ENCODE measurements at places on chromosomes 2 and 18. TPM values are rescaled to one million over a fixed set of nuclear protein-coding genes. Genes with fewer than 3 reads are reported as not detected.

- DNase-seq, result peak; percentile 11
Measured at GRCh38 chr18:58344861-58345463, 283.9 kb downstream of the ALPK2 start.

DNA sequence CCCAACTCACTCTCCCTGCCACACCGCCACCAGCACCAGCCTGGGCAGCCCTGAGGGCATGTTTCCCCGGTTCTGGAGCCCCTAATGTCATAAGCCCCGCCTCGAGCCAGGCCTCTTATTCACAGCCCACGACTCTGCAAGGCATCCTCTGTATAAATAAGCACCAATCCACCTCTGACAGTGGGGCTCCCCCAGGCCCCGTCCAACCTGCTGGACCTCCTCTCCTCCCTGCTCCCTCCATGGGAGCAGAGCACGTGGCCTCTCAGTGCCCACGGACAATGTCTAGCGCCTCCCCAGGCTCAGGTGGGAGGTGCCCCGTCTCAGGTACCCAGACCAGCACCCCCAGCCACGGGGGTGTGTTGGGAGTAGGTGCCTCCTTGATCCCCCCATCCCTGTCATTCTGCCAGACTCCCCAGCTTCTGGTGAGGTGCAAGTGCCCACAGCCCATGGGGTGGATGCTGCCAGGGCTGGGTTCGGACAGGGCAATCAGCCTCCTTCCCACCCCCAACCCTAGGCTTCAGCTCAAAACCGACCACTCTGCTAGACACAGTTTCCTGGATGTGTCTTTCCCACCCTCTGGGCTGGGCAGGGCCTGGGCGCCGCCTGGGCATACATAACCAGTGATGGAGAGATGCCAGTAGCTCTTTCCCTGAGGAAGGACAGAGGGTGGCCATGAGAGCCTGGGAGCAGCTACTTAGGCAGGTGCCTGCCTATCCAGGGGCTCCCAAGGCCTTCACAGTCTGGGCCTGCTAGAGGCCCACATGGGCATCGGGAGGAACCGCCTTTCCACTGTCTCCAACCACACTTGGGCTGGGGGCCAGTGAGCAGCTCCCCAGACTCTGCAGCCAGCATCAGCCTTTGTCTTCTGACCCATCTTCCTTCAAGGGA is 1.6 kb upstream of the ADRA2B start:
- no peak for DNase-seq

- no peak for DNase-seq
Measured at GRCh38 chr18:49591271-49591670, 29.4 kb downstream of the LIPG start.

- peak; percentile 95 for DNase-seq
Measured at GRCh38 chr2:127498386-127498785, 27.9 kb downstream of the IWS1 start.

DNA sequence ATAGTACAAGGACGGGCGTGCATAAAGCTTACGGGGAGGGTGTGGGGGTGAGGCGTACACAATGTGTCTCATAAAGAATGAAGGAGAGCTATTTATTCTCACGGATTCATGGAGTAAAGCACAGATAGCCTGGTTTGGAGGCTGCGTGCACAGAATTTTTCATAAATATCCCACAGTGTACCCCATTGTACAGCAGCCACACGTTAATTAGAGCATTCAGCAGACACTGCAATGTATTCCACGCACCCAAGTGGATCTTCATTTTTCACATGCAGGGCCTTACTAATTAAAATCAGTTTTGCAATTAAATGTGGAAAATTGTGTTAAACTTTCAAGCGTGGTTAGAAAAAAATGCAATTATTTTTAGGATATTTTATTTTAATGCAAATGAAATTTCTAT is 227.7 kb upstream of the PXDN start:
- no peak for DNase-seq

- peak; percentile 94 for DNase-seq
Measured at GRCh38 chr2:43265421-43265820, 39.0 kb upstream of the ZFP36L2 start.

DNA sequence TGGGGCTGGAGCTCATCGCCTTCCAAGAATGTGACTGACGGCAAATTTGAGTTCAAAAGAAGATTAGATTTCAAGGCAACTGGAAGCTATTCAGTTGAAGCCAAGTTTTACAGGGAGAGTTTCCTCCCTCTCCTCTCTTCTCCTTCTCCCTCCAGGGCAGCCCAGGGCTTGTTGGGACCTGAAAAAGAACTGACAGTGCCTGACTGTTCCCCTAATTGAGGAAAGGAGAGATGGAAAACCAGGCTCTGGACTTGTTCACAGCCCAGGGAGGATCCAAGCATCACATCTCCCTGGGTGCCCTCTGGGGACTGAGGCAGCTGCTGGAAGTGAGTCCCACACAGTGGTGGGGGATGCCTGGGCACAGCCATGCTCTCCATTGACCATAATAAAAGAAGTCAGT is 88.1 kb downstream of the THNSL2 start:
- DNase-seq, result no peak

- DNase-seq, result no peak
Measured at GRCh38 chr18:56136105-56136504, 502.3 kb downstream of the TXNL1 start.

GRCh38 chr18:26342646-26343045 is 116.4 kb downstream of the TAF4B start:
- DNase-seq, result no peak

DNA sequence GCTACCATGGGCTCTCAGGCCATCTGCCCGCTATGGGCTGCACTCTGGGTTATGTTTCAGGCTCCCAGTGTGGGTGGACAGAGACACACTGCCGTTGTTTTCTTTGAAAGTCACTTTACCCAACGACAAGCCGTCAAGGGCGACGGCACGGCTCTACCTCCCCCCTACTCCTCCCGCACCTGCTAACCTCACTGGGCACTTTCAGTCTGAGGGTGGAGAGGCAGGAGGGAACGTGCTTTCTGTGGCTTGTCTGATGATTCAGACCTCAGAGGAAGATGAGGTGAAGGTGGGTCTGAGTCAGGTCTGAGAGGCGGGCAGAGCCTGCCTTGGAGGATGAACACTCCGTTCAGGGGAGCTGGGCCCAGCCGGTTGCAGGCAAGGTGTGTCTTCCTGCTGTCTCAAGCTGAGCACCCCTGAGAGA is 147.6 kb upstream of the HDAC4 start:
- DNase-seq, result no peak

GRCh38 chr2:12602661-12603060 is 114.1 kb upstream of the TRIB2 start:
- DNase-seq, result peak; percentile 38

- no peak for DNase-seq
Measured at GRCh38 chr2:7118606-7119131, 201.5 kb downstream of the RNF144A start.

DNA sequence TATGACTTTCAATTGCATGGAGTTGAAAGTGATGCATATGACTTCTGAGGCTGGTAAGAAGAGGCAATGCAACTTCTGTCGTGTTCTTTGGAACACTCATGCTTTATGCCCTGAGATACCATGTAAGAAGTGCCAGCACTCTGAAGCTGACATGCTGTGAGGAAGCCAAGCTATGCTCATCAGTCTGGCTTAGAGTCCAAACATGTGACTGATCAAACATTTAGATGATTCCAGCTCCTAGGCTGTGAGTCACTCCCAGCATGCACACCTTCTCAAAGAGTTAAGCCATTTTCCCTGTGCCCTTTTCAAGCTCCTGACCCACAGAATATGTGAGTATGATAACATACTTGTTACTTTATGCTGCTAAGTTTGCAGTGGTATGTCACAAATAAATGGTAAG is 15.8 kb upstream of the VRK2 start:
- DNase-seq, result no peak

GRCh38 chr2:23626701-23627230 is 241.8 kb downstream of the KLHL29 start:
- no peak for DNase-seq

- peak; percentile 81 for DNase-seq
Measured at GRCh38 chr2:130824492-130825061, 12.1 kb upstream of the ARHGEF4 start.

- no peak for DNase-seq
Measured at GRCh38 chr2:20627712-20628380, 23.1 kb downstream of the HS1BP3 start.

- peak; percentile 82 for DNase-seq
Measured at GRCh38 chr2:231104115-231104713, 20.6 kb downstream of the HTR2B start.

The VWC2L gene
- under 0.01 TPM for total RNA-seq

The FBLN7 gene
- 1.3 TPM for total RNA-seq

The ARHGAP15 gene
- total RNA-seq, result 0.43 TPM

The CTAGE1 gene
- total RNA-seq, result 0.43 TPM

The PSTPIP2 gene
- total RNA-seq, result 8.7 TPM

The REEP1 gene
- under 0.01 TPM for total RNA-seq

The DSG4 gene
- total RNA-seq, result not detected

The ALPI gene
- not detected for total RNA-seq

The VAMP5 gene
- total RNA-seq, result 18.1 TPM

The FAM237A gene
- not detected for total RNA-seq

Measured in fibroblast of villous mesenchyme (primary cell).